ENCODE measurements at places on chromosomes 11 and 22.

- DNase-seq: peak; percentile 5
Observed at GRCh38 chr11:27471589-27472397, 797 bp downstream of the LGR4 start.

DNA sequence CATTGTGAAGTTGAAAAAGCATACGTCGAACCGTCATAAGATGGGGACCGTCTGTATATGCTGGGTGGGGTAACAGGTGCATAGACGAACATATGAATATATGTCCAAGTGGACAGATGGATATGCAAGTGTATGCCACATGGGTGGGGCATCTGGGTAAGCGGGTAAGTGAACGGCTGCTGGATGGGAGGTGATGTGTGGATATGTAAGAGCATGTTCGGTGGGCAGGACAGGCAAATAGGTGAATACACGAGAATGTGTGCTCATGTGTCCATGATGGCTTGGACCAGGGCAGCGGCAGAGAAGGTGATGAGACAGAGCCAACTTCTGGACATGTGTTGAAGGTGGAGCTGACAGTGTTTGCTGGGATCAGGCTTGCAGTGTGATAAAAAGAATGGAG is 12.0 kb downstream of the IFITM10 start:
- DNase-seq: no peak

DNA sequence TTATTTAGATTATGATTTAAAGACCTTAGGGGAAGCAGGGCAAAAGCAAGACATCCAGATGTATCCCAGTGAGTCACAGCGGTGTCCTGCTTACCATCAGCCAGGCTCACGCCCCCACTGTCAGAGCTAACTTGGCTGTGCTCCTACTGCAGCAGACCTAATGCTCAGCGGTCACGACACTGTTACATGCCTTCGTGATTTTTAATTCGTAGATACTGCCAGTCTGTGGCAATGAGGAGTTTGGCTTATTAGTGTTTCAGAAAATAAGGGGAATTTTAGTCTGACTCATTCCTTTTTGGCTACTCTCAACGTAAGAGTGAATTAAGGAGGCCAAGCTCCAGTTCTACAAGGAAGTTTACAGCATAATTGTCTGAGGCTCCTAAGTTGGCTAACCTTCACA is 22.7 kb downstream of the EFCAB6 start:
- no peak for DNase-seq

- no peak for DNase-seq
Observed at GRCh38 chr11:15859411-15859810, 496.9 kb downstream of the SOX6 start.

GRCh38 chr11:130705670-130706421 is 210.4 kb downstream of the SNX19 start:
- DNase-seq: no peak

DNA sequence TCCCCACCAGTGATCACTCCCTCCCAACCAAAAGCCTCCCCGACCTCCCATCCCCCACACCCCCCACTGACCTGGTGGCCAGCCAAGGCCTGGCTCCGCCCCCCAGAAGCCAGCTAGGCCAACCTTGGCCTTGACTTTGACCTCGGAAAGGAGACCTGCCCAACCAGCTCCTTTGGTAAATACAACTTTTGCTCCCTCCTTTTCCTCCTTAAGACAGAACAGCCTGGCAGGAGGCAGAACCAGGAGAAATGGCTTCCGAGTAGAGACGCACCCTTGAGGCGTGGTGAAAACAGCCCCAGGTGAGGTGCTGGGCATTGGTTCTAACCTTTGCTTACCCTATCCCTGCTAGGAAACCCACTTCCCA is 27.0 kb downstream of the PLEKHA7 start:
- DNase-seq: no peak

- DNase-seq: no peak
Observed at GRCh38 chr11:97461044-97461880, 1071.4 kb downstream of the JRKL start.

- DNase-seq: no peak
Observed at GRCh38 chr11:60870276-60870675, 2.9 kb downstream of the ZP1 start.

- no peak for DNase-seq
Observed at GRCh38 chr22:44456661-44457412, 41.2 kb downstream of the RTL6 start.

- DNase-seq: no peak
Observed at GRCh38 chr11:117127171-117127901, 16.8 kb upstream of the PAFAH1B2 start.

- no peak for DNase-seq
Observed at GRCh38 chr22:48443680-48444079, 1384.0 kb downstream of the BRD1 start.

DNA sequence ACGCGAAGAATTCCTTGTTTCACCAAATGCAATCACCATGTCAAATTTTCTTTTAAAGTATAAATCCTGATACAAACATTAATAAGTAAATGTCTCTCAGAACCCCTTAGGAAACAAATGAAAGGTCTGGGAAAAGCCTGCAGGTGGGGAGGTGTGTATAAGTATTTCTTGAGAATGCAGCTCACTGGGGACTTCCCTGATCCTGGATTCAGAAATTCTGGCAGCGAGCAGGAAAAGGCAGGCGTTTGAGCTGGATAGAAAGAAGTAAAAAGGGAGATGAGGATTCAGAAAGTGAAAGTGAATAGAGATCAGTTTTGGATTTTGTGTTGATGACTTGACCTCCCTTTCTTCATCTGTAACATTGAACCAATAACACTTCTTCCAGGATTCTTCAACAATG is 68.3 kb upstream of the CTSC start:
- DNase-seq: no peak
